Hepatic stellate cell (primary cell): ENCODE measurements at places on chromosomes 4 and X.

DNA sequence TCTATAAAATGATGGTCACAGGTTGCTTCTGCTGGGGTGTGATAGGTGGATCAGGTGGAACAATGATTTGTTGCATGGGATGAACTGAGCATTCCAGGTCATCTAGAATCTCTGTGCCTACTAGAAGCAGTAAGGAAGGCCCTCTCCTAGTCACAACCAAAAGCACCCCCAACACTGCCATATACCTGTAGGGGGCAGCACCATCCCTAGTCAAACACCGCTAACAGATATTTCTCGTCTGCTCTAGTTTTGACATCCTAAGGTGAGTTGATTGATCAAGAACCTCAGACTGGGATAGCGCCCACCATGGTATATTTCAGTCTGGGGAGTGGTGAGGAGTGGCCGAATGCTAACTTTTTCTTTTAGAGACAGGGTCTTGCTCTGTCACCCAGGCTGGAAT is 160.2 kb downstream of the NHS start:
- DNase-seq = peak; percentile 21

DNA sequence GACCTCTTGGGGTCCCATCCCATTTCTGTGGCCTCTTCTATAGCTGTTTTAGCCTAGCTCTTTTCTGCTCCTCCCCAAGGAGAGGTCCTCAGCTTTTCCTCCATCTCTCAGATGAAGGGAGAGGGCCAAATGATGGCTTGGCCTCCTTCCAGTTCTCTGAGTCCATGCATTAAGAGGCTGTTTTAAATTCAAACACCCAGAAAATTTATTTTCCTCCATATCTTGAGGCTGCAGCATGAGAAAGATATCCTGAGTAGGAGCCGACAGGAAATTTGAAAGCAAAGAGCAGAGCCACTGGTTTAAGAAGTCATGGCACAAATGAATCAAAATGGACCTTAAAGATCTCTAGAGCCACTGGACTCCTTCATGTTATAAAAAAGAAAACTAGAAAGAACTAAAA is 558.8 kb downstream of the MID1IP1 start:
- no peak for DNase-seq

GRCh38 chrX:48083706-48084105 is 12.3 kb upstream of the ZNF630 start:
- no peak for DNase-seq

DNA sequence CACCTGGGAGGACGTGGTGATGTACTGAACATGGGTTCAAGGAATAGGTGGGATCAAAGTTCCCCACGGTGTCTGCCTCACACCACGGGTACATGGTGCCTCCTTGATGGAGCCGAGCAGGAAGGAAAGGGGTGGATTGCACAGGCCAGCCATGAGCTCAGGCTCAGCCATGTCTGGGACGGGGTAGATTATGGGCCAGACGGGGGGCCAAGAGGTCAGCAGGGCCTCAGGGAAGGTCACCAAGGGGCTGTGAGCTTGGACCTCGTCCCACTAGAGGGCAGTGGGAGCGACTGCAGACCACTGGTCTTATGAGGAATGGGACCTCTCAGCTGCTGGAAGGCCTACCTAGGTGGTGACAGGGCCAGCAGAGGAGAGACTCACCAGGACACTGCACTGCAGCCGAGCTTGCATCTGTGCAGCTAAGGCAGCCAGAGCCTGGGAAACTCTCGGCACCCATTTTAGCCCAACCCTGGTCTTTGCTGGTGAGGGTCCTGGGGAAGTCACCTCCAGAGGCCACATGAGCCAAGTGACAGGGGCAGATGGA is 38.4 kb downstream of the JAKMIP1 start:
- no peak for DNase-seq

DNA sequence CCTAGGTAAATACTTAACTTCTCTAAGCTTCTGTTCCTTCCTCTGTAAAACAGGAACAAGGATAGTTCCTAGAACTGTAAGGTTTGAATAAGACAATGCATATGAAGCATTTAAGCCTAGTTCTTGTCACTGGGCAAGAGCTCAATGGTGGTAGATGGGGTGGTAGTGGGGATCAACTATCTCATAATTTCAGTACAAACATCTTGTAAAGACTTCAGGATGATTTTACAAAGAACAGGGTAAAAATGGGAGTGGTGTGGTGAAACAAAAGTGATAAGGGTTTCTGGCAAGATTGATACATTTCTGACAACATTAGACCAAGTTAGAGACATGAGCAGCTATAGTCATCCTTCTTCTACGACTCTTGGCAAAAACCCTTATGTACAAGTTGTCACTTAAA is 137.8 kb downstream of the SCFD2 start:
- DNase-seq = no peak

GRCh38 chr4:40335525-40335894 is 377 bp downstream of the CHRNA9 start:
- DNase-seq = no peak

DNA sequence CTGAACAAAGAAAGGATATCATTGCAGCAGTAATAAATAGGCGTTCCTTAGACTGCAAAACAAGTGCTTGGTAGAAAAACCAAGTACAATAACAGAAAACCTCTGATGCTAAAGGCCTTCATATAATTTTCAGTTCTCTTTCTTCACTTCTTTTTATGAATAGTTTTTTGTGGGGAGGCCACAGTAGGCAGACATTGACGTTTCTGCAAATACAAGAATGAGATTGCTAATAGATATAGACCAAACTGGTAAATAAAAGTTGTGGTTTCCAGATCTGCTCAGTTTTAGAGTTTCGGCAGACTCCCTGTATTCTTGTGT is 57.0 kb upstream of the RAP1GDS1 start:
- no peak for DNase-seq

GRCh38 chr4:142160509-142160908 is 524.1 kb downstream of the IL15 start:
- DNase-seq = no peak

DNA sequence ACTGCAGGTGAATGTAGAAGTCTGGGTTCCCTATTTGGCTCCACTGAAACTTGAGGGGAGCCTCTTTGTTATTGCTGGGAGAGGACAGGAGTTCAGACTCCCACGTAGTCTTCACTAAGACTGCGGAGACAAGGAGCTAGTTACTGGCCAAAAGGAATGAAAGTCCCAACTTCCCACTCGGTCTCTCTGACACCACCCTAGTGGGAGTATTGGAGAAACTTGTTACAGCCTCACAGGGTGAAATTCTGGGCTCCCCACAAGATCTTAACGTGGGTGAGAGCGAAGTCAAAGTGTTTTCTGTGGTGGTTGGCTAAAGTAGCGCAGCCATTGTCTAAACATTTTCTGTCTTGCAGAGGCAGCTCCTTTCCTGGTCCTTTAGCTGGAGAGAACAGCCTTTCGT is 13.5 kb downstream of the MYOZ2 start:
- no peak for DNase-seq
